Muscle of back (tissue), 13 donors: ENCODE measurements at places on chromosomes 11 and 22. TPM values are rescaled to one million over a fixed set of nuclear protein-coding genes. Genes with fewer than 3 reads are reported as not detected.
A peak's percentile ranks its signal among the peaks of the same experiment; 100 is the strongest.

Gene OR5A1
- not detected for polyA plus RNA-seq

Gene GRAP2
- 0.58 TPM for polyA plus RNA-seq

Gene FAM118A
- 12.8 TPM for polyA plus RNA-seq

Gene SLC22A8
- polyA plus RNA-seq = not detected

Gene MS4A10
- not detected for polyA plus RNA-seq

Gene LMO2
- polyA plus RNA-seq = 15.7 TPM

Gene DDB1
- polyA plus RNA-seq = 206 TPM

Gene SCARF2
- 12.8 TPM for polyA plus RNA-seq

Gene ANO3
- polyA plus RNA-seq = 0.13 TPM

DNA sequence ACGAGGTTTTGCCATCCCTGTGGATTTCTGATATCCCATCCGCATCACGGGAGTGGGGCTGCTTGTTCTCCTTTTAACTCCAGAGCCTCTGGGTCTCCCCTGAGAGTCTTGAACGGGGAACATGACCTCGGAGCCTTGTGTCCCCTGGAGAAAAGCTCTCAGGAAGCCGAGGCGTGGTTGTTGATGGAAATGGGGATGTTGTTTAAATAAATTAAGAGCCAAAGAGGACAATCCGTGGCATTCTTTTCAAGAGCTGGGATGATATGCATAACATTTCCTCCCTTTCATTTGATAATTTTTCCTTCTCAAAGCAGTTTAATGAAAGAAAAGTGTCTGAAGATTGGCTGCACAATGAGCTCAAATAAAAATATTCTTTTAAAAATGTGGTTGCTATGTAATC lies 14.2 kb downstream of the TSPAN18 start:
- no peak for DNase-seq

GRCh38 chr11:23778971-23779370 lies 717.9 kb upstream of the LUZP2 start:
- DNase-seq = no peak

- peak; percentile 1 for DNase-seq
These were observed 196.4 kb downstream of the GUCY1A2 start for GRCh38 chr11:106821826-106822225.

DNA sequence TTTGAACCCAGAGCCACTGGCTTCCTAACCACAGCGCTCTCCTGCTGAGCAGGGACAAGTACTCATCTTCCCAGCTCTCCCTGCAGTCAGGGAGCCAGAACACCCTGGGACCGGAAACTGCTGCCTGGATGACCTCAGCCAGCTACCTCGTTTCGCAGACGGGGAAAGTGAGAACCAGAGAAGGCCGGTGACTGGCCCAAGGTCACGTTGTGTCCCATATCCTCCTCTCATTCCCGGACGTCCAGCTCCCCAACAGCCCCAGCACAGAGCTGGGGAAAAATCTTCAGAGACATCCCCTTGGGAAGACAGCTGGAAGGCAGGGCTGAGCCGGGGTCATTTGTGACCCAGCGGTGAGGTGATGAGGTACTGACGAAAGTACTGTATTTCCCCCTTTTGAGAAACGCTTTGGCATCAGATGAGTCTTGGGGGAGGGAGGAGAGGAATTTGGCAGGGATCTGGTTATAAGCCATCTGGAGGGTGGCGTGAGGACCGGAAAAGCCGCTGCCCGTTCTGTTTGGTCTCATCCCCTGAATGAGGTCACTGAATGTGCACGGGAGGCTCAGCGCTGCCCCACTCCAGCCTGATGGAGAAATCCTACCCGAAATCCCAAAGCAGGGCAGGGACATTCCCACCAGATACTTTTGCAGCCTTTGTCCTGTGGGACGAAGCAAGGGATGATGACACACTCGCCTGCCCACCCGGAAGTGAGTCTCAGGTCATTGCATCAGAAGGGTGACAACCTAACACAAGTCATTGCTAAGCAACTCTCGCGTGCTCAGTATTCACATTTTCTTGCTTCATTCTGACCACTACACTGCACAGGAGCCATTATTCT lies 41.1 kb downstream of the LIF start:
- peak; percentile 77 for DNase-seq

DNA sequence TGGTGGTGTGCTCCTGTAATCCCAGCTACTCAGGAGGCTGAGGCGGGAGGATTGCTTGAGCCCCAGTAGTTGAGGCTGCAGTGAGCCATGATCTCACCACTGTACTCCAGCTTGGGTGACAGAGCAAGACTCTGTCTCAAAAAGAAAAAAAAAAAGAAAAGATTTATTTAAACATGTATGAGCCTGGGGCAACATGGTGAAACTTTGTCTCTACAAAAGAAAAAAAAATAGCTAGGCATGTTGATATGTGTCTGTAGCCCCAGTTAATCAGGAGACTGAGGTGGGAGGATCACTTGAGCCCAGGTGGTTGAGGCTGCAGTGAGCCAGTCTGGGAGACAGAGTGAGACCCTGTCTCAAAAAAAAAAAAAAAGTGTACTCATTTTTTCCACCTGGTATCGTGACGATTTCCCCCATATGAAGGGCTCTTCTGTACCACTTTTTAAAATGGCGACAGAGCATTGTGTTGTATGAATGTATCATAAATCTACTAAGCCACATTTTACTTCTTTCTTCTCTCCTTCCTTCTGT lies 16.4 kb upstream of the KCTD14 start:
- DNase-seq = no peak

DNA sequence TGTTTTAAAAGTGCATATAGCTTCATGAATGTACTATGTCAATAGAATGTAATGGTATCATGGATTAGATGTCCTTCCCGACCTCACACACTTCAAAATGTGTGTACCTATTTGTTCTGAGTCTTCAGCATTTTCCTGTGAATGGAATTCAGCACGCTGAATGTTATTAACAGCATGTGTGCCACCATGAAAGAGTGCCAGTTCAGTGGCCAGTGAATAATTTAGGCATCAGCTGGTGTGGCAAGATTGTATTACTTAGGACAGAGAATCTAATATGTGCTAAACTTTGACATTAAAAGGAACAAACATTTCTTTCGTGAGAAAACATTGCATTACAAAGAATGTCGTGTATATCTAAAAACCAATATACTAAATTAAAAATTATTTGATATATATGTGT lies 46.4 kb downstream of the HIPK3 start:
- no peak for DNase-seq

GRCh38 chr11:44556735-44557409 lies 8.6 kb upstream of the CD82 start:
- peak; percentile 86 for DNase-seq

DNA sequence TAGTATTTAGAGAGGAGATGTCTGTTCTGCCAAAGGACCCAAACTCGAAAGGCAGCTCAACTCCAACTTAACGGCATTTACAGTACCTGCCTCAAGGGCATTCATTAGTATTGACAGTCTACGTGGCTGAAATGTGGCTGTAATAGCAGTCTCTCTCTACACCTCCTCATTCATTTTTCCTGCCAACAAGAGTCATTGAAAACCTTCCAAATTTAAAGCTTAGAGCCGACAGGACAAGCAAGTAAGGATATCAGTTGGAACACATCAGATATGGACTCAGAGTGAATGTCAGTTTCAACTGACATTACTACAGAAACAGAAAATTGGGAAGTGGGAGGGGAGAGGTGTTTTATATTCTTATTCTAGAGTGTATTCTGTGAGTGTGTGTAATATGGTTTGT lies 253.1 kb downstream of the CADM1 start:
- no peak for DNase-seq

DNA sequence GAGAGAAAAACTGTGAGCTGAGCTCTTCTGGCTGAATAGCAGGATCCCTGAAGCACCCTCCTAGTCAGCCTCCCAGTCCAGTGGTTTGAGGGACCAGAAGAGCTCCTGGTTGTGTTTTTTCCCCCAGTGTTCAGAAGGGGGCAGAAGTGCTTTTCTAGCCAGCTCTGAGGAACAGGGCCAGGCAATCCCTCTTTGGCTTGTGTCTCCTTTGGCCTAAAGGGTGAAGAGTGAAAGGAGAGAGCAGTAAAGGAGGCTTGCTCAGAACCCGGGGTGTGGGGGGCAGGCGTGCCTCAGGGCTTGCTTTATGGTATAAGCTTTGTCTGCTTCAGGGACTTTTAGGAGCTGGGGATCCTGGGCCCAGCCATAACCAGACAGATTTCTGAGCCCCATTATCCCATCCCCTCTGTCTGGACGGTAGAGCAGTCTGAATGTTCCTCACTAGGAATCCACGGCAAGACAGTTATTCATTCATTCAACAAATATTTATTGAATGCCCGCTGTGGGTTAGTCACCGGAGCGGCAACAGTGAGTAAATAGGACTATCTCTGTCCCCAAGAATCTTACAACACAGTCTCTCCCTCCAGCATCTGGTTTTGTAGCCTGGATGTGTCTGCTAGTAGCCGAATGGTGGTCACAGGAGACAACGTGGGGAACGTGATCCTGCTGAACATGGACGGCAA lies 14.5 kb downstream of the ACP2 start:
- peak; percentile 46 for DNase-seq

DNA sequence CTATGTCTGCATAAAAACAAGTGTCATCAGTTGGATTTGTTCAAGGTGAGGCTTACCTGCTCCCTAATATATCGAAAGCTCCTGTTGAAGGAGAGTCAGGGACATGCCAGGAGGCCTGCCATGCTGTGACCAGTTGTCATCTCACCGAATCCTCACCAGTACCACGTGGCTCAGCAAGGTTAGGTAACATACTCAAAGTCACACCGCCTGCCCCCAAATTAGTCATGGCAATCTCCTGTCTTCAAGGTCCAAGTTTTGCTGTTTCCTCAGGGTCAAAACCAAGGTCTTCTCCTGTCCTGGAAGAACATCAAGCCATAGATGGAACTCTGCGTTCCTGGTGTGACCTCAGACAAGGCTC lies 67.8 kb downstream of the IGLL1 start:
- no peak for DNase-seq

DNA sequence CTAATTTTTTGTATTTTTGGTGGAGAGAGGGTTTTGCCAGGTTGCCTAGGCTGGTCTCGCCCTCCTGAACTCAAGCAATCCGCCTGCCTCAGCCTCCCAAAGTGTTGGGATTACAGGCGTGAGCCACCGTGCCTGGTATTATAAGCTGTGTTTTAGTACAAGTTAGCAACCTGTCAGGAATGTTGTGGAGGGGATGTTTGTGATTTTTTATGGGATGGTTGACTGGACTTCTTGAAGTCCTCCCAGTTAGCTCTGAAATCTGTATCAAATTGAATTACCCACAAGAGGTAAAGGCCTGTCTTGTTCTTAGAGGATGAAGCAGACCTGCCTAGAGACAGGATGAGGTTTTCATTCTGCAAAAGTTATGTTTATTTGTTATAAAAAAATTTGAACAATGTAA lies 34.1 kb upstream of the IL18BP start:
- no peak for DNase-seq

DNA sequence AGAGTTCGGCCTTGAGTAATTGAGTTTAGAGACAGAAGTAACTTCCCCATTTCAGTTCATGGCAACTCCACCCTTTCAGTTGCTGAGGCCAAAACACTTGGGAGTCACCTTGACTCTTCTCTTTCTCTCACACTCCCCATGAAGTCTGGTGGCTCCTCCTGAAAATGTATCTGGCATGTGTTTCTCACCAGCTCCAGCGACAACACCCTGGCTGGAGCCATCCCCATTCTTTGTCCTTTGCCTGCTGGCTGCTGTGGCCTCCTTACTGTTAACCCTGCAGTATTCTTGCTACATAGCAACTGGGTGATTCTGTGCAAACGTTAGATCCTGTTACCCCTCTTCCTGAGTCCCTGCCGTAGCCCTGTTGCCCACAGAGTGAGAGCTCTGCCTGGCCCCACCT lies 23.8 kb downstream of the SLC6A5 start:
- no peak for DNase-seq

GRCh38 chr11:14722496-14722895 lies 78.9 kb downstream of the PDE3B start:
- DNase-seq = no peak

- DNase-seq = no peak
These were observed 12.4 kb downstream of the AAMDC start for GRCh38 chr11:77833302-77833701.

DNA sequence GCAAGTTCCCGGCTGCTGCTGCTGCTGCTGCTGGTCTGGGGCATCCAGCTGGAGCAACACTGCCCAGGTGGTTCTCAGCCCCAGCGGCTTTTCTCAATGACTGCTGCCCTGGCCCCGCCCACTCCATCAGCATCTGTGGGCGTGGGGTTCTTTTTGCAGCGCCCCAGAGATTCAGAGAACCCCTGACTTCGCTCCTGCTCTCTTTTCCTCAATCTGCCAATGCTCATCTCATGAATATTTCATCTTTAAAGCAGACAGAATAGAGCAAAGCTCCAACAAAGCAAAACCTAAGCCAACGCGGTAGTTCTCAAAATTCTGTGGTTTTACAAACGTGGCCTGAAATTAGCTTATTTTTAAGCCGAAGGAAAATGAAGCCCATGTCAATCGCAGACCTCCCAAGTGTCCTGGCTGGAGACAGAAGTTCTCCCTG lies 363.6 kb downstream of the CTTN start:
- no peak for DNase-seq

DNA sequence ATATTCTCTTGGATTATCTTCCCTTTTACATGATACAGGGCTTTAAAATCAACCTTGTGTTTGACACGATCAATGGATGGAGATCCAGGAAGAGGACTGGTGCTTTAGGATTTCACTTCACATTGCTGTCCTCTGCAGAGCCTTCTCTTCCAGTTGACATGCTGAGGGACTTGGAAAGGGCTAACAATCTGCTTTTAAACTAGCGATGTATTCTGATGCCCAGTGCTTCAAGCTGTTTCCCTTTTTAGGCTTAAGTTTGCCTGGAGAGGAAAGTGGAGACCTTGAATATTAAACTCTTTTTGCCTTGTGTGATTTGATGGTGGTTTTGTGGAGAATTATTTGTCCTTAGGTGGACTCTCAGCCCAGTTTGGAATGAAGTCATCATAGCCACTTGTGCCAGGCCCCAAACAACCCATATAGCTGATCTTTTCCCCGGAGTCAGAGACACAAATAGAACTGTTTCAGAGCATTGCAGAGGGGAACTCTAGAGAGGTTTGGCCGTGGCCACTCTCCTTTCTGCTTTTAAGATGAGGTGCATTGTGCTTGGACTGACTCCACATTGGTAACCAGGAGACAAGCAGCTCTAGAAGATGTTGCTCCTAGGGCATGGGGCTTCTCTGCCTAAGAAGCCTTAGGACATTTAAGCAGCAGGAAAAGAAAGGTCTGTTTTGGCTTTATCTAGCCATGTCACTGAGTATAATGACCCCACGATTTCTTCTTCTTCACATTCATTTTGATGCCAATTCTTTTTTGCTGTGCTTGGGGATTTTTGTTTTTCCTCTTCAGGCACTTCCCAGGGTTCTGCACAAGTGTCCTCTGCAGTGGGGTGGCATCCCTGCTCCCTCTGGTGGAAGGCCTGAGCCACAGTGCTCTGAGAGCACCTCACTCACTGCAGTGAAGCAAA lies 152.8 kb downstream of the NCAM1 start:
- peak; percentile 66 for DNase-seq

DNA sequence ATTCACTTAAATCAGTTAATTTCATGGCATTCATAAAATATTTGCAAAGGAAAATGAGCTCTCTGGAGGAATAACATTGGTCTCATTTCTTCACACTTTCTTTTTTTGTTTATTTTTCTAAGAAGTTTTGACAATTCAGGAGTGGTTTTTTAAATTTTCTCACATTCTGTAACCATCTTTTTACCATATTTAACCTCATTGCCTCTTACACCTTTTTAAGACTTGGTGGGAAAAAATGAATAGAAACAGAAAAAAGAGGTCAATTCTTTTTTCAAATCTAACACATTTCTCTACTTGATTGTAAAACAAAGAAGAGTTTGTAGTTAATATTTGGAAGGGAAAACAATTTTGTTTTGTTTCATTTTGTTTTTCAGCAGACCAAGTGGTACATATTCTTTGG lies 1034.7 kb upstream of the RAG2 start:
- no peak for DNase-seq

GRCh38 chr11:128288368-128288767 lies 299.0 kb downstream of the ETS1 start:
- no peak for DNase-seq
